GM12865 (cell line): ENCODE measurements at places on chromosomes 1 and 21.

DNA sequence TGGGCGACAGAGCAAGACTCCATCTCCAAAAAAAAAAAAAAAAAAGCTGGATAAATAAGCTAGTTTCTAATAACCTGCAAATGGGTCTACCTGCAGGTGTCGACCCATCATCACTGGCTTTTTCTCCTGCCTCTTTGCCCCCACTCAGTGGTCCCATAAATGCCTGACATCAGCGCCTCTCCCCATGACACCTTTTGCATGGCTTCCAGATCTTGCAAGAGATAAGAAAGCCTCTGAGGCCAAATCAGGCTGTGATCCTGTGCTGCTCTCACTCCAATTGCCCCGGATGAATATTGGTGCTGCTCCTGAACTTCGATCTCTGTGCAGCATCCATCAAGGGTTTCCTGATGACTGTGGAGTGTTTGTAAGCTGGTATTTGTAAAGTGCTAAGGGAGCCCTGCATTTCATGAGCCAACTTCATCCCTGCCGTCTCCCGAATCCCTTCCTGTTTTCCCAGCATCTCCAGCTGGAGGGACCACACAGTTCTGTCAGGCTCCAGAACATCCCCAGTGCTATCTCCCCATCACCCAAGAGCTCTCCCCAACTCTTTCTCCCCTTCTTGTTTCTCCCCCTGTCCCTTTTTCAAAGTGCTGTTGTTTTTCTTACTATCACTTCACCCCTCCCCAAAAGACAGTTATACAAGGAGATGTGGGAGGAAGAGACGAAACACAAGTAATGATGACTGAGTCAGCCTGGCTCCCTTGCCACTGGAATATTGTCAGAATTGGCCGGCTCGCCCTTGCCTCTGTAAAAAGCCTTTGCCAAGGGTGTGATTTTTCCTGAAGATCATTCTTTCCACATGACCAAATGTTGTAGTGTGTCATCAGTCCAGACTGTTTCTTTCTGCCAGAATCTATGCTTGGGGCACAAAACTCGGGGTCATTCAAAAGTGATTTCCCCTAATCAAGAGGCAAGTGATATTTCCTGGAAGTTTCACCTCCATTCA, 2.8 kb upstream of the EFHD2 start:
- no peak for DNase-seq

DNA sequence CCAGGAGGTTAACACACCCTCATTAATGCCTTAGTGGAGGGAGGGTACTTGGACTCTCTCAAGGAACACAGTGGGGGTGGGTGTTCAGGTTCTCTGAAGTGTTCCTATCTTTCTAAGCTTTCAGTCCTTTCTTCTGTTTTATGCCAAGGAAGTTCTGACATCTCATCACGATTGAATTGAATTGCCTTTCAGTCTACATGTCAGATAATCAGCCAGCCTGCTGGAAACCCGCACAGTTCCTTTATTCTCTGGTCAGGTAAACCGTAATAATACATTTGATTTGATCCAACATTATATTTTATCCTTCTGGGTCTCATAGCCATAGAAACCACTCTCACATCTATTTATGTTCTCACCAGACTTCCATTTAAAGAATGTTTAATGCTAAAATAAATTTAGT, 339.0 kb downstream of the RWDD3 start:
- no peak for DNase-seq

GRCh38 chr1:228457017-228457395, 30.2 kb upstream of the RNF187 start:
- DNase-seq, result no peak

DNA sequence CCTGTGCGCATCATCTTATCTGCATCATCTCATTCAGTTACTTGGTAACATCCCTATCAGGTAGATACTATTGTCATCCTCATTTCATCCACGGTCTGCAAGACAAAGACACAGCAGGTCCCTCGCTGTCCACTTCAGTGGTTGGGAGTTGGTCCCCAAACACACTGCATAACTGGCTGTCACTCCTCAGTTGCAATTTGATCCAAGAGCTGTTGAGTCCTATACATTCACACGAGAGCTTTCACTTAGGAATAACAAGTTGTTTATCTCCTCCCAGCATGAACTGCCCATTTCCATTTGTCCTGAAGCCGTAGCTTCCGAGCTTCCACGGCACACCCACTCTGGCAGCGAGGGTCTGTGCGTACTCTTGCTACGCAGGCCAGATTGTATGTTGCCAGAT, 472.0 kb downstream of the CAMTA1 start:
- DNase-seq, result no peak

DNA sequence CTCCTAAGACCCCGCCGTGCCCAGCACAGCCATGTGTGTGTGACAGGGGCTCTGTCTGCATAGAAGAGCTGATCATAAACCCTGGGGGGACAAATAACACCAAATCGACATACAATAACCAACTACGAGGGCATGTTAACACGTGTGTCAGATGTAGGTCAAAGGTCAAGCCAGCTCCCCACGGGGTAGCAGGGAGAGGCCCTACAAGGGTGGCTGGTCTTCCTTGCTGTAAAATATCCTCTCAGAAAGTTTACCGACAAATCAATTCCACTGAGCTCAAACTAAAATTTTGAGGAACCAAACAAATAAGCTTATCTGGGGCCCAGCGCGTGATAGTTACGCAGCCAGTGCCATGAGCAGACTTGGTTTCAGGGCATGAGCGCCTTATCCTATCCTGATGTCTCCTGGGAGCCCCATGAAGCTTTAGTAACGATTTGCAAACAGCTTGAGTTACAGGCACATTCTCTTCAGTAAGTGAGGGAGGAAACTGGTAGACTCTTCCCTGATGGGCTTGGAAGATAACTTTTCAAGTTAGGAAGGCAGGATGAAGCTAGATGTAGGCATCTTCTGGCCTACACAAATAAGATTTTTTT, 2.7 kb upstream of the TMPRSS3 start:
- DNase-seq, result no peak

DNA sequence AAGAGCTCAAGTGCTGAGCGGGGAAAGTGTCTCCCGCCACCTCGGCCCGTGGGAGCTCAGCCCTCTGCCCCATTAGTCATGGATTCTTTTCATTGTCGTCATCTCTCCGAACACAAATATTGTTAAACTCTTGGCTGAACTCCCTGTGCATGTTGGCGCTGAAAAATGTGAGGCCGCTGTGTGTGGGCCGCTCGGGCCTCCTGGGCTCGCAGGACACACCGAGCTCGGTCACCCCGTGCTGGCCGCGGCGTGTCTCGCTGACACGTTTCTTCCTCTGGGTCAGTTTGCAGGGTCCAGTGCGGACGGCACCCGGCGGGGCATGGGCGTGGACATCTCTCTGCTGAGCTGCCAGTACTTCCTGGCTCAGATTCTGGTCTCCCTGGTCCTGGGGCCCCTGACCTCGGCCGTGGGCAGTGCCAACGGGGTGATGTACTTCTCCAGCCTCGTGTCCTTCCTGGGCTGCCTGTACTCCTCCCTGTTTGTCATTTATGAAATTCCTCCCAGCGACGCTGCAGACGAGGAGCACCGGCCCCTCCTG, 25.6 kb downstream of the SLC45A1 start:
- DNase-seq, result no peak

- no peak for DNase-seq
Measured at GRCh38 chr1:168903237-168903830, 174.3 kb upstream of the DPT start.

DNA sequence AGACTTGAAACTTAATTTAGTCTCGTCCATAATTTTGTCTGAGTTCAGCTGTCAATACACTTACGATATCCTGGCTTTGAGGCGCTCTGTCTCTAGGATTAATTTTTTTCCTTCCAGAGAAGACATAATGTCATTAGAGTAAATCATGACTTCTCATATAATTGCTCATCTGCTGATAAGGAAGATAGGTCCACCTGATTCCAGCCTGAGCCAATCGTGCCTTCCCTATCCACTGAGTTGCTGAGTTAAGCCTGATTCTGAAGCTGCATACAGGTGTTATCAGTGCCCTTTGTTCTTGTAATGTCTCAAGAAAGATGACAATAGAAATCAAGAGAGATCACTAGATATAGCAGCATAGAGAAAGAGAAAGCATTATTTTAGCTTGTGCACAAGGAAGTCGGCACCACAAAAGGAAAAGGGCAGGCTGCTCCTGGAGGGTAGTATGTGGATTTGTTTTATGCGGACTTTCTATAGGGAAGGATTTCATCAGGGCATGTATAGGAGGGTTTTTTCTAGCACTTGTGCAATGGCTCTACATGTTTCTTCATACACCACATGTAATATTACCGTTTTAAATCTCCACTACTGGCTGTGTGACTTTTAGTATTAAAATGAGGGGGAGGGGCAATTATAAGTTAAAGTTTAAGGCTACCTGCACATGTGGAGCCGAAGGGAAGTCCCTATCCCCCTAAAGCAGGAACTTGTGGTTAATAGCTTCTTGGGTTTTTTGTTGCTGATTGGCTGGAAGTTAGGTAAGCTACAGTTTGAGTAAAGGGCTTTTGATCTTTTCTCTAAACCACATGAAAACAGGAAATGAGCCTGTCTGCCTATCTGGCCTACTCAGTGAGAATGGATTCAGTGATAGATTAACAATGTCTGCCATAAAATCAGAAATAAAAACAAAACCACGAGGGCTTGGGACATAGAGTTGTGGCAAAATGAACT, 133.4 kb downstream of the PLPPR5 start:
- DNase-seq, result peak; percentile 70

- DNase-seq, result no peak
Measured at GRCh38 chr1:21783679-21784603, 992 bp upstream of the USP48 start.

- DNase-seq, result no peak
Measured at GRCh38 chr1:201419256-201419655, 2.3 kb downstream of the TNNI1 start.

DNA sequence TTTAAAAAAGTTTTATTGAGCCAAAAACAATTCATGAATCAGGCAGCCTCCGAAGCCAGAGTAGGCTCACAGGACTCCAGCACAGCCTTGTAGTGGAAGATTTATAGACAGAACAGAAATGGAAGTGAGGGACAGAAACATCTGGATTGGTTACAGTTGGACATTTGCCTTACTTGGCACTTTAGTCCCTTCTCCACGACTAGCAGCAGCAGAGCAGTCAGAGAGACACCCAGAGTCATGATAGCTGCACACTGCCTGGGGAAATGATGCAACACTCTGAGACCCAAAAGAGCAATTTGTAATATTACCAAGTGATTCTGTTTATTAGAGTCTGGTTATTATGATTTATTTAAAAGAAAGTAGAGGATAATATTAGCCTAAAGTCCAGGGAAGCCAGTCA, 72.2 kb upstream of the KRTAP11-1 start:
- no peak for DNase-seq

- DNase-seq, result no peak
Measured at GRCh38 chr1:185990565-185990964, 256.4 kb downstream of the HMCN1 start.

DNA sequence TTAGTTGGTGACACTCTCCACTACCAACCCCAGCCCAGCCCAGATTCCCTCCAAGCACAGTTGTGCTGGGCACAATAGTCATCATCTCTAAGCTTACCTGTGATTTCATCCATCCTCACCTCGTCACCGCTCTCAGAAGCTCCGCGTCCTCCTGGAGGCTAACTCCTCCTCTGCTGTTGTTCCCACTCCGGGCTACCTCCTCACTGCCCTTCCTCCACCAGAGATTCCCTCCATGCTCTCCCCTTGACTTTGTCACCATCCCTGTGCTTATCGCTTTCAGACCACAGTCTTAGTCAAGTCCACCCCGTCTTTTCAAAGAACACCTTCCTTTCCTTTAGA, 47.0 kb upstream of the KIF26B start:
- no peak for DNase-seq

GRCh38 chr21:16124378-16125138, 394.8 kb downstream of the USP25 start:
- DNase-seq, result no peak

- no peak for DNase-seq
Measured at GRCh38 chr1:87052961-87053360, 138.5 kb downstream of the HS2ST1 start.

GRCh38 chr1:228812961-228813360, 77.7 kb downstream of the RHOU start:
- DNase-seq, result no peak

DNA sequence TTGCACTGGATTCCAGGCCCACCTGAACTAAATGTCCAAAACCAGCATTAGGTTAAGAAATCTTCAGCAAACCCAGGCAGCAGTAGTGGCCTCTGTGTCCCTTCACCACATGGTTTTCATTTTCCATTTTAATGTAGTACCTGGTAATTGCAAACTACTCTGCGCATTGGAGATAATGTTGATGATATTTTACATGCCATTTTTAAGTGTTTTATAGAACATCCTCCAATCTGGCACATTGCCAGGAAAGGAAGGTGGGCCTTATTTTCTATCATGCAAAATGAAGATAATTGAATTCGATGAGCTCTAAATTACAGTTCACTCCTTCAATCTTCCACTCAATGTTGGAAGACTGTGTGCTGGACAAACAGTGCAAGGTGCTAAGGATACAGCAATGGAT, 89.5 kb downstream of the ZC3H11B start:
- DNase-seq, result no peak

- no peak for DNase-seq
Measured at GRCh38 chr1:207029701-207030521, 2.6 kb downstream of the C1orf116 start.

DNA sequence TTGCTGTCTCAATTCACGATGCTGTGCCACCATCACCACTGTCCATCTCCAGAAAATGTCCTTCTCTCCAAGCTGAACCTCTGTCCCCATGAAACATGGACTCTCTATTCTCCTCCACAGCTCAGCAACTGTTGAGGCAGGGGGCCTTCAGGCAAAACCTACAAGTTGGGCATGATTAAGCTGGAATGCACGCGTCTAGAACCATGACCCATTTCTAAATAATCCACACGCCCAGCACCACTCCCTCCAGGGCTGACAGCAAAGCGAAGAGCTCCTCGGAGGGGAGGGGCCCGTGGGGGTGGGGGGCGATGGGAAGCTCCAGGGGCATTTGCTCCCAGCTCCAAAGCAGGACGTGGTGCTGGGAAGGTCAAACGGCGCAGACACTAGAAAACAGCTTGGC, 3.3 kb upstream of the HES5 start:
- no peak for DNase-seq

DNA sequence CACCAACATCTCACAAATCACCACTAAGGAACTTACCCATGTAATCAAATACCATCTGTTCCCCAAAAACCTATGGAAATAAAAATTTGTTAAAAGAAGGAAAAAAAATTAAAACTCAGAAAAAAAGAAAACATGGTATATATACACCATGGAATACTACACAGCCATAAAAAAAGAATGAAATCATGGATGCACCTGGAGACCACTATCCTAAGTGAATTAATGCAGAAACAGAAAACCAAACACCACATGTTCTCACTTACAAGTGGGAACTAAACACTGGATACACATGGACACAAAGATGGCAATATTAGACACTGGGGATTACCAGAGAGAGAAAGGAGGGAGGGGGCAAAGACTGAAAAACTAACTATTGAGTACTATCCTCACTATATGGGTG, 50.4 kb downstream of the ZSWIM5 start:
- no peak for DNase-seq

GRCh38 chr1:165994107-165994506, 166.7 kb downstream of the UCK2 start:
- DNase-seq, result no peak

DNA sequence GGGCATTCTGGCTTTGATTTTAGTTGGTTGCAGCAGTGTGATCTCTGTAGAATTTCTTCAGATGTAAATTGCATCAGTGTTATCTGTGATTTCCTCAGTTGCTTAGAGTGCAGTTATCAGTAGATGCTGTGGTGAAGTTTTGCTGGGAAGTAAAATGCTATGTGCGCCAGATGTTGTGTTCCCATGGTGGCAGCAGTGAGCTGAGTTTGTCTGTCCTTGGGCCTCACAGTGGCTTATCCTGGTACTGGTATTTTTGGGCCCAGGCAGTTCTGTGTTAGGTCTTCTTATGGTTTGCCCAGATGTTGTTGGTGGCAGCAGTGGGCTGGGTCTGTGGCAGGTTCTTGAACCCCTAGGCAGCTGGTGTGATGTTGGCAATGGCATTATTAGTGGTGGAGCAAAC, 1242.1 kb downstream of the PLA2G4A start:
- DNase-seq, result no peak
